ENCODE measurements at places on chromosomes 3 and 15. TPM values are rescaled to one million over a fixed set of nuclear protein-coding genes. Genes with fewer than 3 reads are reported as not detected.

Gene RPL4
- 3,530 TPM for polyA plus RNA-seq

Gene TMEM266
- 0.06 TPM for polyA plus RNA-seq

Gene LMOD3
- polyA plus RNA-seq: not detected

Gene ACTC1
- polyA plus RNA-seq: 2.8 TPM

Gene XCR1
- polyA plus RNA-seq: not detected

GRCh38 chr3:42960282-42960681, 18.8 kb upstream of the GASK1A start:
- peak; percentile 4 for DNase-seq

DNA sequence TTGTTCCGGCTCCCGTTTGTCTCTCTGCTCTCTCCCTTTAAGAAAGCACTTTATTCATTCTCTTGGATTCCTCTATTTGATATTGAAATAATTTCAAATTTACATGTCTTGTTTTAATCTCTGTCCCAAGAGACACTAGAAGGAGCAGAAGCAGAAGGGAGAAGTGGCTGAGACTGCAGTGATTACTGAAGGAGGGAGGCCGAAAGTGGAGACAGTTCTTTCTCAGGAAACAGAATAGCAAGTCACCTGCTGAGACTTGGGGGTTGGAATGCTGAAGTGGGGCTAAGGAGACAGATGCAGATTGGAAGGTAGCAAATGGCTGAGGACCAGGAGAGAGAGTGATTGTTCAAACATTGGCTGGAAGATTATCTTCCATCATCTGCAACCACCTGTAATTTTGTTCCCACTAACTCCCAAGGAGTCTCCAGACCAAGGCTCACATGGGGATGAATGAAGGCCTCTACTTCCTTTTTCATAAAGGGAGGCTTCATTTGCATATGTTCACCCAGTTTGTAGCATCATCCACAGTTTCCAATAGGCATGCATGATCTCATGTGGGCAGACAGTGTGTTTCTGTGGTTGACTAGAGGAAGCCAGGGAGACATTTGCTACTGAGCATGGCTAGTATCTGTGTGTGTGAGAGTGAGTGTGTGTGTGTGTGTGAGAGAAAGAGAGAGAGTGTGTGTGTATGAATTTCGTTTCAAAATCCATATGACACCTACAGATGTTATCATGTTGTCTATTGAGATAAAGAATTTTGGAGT, 24.0 kb downstream of the LTF start:
- DNase-seq: no peak

GRCh38 chr3:154684021-154684420, 254.0 kb upstream of the GPR149 start:
- no peak for DNase-seq

- DNase-seq: no peak
These were observed 47.7 kb downstream of the TUSC7 start for GRCh38 chr3:116757315-116757714.

- no peak for DNase-seq
These were observed 4.5 kb downstream of the CDHR4 start for GRCh38 chr3:49794926-49795905.

- peak; percentile 24 for DNase-seq
These were observed 2.6 kb upstream of the ZSCAN2 start for GRCh38 chr15:84598250-84598649.

GRCh38 chr15:72086920-72087648, 30.9 kb downstream of the MYO9A start:
- DNase-seq: no peak

DNA sequence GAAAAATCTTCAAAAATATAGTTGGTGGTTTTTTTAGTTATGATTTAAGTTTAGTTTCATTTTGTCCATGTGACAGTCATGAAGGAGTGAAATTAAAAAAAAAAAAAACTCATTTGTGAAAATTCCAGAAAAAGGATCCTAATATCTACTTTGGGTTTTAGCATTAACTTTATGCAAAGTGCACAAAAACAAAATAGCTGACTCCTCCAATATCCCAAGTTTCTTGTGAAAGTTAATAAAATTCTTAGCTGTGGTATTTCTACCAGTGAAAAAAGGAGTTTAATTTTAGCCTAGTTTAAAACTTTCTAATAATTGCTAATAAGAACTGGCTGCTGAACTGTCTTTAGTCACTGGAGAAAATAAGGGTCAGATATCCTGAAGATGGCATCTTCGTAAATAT, 40.8 kb upstream of the RASA2 start:
- no peak for DNase-seq

DNA sequence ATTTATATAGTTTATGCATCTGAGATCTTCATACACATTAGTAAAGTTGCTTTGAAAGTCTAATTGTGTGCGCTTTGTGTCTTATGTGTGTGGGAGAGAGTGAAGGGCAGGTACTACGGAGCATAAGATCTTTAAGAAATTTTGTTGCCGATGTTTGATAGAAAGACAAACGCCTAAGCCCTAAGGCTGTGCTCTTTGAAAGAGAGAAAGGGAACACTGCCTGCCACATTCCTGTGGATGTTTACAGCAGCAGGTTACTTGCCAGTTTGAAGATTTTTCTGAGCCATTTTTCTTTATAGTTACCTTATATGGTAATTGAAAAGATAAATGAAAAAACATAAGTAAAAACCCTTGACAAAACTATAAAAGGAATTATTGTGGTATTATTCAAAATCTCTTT, 17.0 kb downstream of the DTWD1 start:
- DNase-seq: no peak

- DNase-seq: peak; percentile 69
These were observed 34.9 kb downstream of the DCLK3 start for GRCh38 chr3:36729204-36730056.

DNA sequence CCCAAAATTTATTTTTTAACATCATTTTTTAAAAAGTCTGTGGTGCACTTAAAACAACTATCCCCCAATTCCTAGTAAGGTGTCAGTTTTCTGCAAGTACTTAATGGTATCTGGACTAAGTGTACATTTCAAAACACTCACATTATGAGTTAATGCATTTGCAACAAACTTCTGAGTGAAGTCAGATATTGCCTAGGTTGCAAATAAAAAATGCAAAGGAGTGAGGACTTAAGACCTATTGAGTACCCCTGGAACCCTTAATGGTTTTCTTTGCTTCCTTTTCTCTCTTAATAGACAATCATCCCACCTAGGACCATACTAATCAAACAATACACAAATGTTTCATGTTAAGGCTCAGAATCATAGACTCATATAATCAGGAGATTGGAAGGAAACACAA, 1.8 kb upstream of the P2RY1 start:
- no peak for DNase-seq

- DNase-seq: no peak
These were observed 30.4 kb upstream of the HERC1 start for GRCh38 chr15:63864186-63864585.

GRCh38 chr3:50583897-50584296, 14.6 kb downstream of the HEMK1 start:
- no peak for DNase-seq

- DNase-seq: peak; percentile 93
These were observed at the start of gene SCAMP5 for GRCh38 chr15:74995182-74995778. TSS of gene SCAMP5 (plus strand) at chr15:74995563. CDS start at chr15:75011840, 16,277 bp downstream.

DNA sequence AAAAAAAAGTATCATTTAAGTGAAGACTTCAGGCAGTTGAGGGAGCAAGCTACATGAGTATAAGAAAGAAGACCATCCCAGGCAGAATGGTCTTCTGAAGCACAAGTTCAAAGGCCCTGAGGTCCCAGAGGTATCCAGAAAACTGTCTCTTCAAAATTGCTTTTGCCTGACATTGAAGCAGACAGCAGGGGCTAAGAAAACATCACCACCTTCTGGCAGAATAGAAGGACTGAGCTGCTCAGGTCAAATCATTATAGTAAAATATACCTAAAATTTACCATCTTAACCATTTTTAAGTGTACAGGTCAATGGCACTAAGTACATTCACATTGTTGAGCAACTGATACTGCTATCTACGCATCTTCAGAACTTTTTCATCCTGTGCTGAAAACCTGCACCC, 16.4 kb downstream of the GPR160 start:
- no peak for DNase-seq

Measured in IMR-90 (cell line).